ENCODE measurements at places on chromosomes 16 and 17. TPM values are rescaled to one million over a fixed set of nuclear protein-coding genes. Genes with fewer than 3 reads are reported as not detected.

SULT1A1 gene
- 31.4 TPM for total RNA-seq

KRT33A gene
- 0.12 TPM for total RNA-seq

NOG gene
- total RNA-seq, result 3.4 TPM

CDK5R1 gene
- total RNA-seq, result 2.3 TPM

CIITA gene
- 15.3 TPM for total RNA-seq

TBC1D3C gene
- total RNA-seq, result not detected

RUSF1 gene
- total RNA-seq, result 83.9 TPM

TMC5 gene
- 1.1 TPM for total RNA-seq

IQCK gene
- 34.2 TPM for total RNA-seq

TSR3 gene
- total RNA-seq, result 50.7 TPM

HP gene
- 4.3 TPM for total RNA-seq

KRT24 gene
- not detected for total RNA-seq

TMEM204 gene
- 27.7 TPM for total RNA-seq

CCL11 gene
- total RNA-seq, result 1.1 TPM

DOC2A gene
- total RNA-seq, result 1.9 TPM

MYH1 gene
- 1.5 TPM for total RNA-seq

TPSG1 gene
- not detected for total RNA-seq

FBXL16 gene
- 0.93 TPM for total RNA-seq

SHISA6 gene
- 1.2 TPM for total RNA-seq

MSLN gene
- total RNA-seq, result 11.8 TPM

PIK3R5 gene
- 5.4 TPM for total RNA-seq

PYY gene
- not detected for total RNA-seq

C17orf78 gene
- not detected for total RNA-seq

KCNJ18 gene
- total RNA-seq, result not detected

MAF gene
- total RNA-seq, result 69.1 TPM

C17orf107 gene
- 5.6 TPM for total RNA-seq

SLC5A2 gene
- total RNA-seq, result 53.8 TPM

TAT gene
- not detected for total RNA-seq

ABI3 gene
- 5.5 TPM for total RNA-seq

TEKT3 gene
- total RNA-seq, result 1.3 TPM

ABCC11 gene
- 0.23 TPM for total RNA-seq

KREMEN2 gene
- total RNA-seq, result 2.9 TPM

PTGES3L gene
- total RNA-seq, result 5.8 TPM

UTP4 gene
- total RNA-seq, result 24.9 TPM

KCTD5 gene
- 19.6 TPM for total RNA-seq

SOST gene
- 12.2 TPM for total RNA-seq

KRT10 gene
- 6.9 TPM for total RNA-seq

ACSM5 gene
- 3.0 TPM for total RNA-seq

ZG16 gene
- total RNA-seq, result not detected

GFAP gene
- total RNA-seq, result 0.29 TPM

GAS2L2 gene
- 0.06 TPM for total RNA-seq

MYH11 gene
- 11.3 TPM for total RNA-seq
